Activated CD8-positive, alpha-beta memory T cell treated with anti-CD3 and anti-CD28 coated beads for 1 hour (primary cell): ENCODE measurements at places on chromosomes 3 and 15.

DNA sequence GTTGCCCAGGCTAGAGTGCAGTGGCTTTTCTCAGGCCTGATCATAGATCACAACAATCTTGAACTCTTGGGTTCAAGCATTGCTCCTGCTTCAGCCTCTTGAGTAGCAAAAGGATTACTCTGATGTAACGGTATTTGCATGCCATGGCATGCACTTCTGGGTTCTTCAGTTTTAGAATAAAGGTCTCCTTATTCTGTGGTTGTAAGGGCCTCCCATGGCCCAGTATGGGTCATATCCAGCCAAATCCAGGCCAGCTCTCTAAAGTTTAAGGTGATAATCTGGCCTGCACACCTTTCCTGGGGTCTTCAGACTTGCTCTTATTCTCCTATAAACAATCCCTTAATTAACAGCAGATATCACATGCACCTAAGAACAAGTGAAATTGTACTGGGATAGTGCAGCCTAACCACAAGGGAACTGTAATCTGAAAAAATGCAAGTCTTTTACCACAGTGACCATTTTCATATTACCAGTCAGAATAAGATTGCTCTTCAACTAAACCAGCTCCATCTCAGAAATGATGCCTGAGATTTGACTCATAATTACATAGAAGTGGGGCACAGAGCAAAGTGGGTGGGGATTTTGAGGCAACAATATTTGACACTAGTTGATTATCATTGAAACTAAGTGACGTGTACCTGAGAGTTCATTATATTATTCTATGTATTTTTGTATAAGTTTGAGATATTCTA lies 25.4 kb downstream of the COMMD2 start:
- DNase-seq = no peak

DNA sequence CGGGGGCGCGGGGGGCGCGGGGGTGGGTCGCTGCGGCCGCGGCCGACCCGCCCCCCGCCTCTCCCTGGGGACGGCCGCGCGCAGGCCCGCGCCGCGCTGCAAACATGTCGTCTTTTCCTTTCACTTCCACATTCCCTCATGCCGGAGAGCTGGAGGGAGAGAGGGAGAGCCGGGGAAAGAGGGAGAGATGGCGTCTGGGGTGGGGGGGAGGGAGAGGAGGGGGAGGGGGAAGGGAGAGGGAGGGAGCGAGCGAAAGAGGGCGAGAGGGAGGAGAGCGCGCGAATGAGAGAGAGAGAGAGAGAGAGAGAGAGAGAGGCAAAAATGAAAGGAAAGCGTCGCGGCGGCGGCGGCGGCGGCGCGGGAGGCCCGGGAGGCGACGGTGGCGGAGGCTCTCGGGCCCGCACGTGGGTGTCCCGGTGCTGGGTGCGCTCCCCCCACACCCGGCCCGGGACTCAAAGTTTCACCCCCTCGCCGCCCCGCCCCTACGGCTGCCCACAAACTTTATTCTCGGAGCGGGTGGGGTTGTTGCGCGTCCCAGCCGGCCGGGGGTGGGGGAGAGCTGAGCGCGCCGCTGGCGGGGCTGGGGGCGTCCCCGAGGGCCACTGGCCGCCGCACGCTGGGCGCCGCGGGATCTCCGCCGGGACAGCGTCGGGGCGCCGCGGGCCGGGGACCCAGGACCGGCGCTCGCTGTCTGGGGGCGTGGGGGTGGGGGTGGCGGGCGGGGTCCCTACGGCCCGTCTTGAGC lies 731 bp downstream of the ZNF710 start:
- no peak for DNase-seq

DNA sequence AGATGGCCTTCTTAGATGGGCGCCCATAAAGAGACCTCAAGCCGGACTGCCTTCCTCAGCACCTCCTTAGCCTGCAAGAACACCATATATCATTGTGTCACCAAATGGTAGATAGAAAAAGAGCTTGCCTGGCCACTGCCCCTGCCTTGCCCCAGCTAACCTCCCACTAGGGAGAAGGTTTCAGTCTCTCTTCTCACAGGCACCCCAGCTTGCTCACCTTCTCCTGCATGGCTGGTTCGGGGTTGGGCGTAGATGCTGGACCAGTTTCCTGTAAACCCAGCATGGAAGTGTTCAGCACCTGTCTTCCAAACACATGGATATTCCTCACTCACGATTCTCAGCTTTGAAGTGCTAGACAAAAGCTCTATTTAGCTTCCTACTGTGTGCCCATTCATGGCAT lies 3.3 kb upstream of the SLC22A14 start:
- no peak for DNase-seq

DNA sequence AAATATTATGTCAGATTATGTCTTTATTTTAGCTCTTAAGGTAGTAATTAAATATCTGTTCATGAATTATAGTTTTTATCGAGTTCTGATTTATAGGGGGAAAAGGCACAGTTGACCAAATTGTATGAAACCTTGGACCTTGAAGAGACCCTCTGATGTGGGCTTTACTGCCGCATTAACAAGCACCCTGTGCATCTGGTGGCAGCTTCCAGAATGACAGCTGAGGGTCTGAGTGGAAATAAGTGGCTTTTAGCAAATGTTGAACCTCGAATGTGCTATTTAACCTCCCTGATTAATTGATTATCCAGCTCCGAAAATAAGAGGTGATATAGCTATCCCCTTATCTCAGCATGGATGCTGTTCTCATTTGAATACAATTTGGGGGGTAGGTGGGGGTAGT lies 87.0 kb downstream of the TMEM108 start:
- DNase-seq = no peak

GRCh38 chr3:29080967-29081366 lies 199.9 kb upstream of the RBMS3 start:
- no peak for DNase-seq

DNA sequence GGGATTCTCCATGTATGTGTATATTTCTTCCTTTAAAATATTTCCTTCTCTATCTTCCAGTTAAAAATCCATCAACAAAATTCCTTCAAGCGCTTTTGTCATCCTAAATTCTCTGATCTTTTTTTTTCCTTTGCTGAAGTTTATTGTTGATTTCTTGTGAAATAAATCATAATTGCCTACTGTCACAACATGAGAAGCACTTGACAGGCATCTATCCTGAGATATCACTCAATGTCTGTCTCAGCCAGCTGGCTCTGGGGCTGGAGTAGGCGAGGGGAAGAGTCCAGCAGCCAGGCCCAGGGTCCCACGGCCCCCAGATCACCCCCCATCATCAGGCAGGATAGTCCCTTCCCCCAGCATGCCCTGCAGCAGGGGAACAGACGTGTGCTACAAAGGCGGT lies 109.0 kb upstream of the TLE3 start:
- DNase-seq = no peak
